ENCODE measurements at places on chromosomes 13 and 19.

- DNase-seq, result no peak
These were observed 79.9 kb downstream of the VWA8 start for GRCh38 chr13:41880966-41881365.

- DNase-seq, result no peak
These were observed 53.3 kb downstream of the RNF6 start for GRCh38 chr13:26168835-26169234.

DNA sequence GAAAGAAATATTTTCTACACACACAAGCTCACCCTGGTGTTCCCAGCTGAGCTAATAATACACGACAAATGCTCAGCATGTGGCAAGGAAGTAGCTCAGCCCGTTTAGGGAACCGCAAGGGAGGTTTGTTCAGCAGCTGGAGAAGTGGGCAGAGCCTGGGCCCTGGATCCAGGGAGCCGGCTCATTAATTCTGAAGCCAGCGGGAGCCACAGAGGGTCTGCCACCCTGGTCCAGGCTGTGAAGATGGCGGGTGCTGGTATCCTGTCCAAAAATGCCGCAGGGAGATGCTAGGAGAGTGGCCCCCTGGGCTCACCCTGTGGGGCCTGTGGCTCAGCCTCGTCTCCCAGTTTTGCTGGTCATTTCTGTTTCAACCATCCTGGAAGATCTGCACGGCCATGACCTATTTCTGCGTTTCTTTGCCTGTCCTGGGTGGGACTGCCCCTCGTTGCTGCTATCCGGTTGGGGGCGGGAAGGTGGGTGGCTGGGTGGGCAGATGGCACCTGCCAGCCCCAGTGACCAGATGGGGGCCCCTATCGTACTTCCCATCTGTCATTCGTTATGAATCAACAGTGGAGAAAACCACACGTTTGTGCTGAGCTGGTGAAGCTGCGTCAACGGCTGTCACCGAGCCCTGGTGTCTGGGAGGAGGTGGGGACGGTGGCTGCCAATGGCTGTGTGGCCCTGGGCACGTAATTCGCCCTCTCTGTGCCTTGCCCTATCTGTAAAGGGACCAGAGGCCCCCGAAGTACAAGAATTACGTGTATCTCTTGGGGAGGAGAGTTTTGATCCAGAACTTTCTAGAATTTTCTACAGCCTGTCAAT is 2.7 kb upstream of the GNA15 start:
- peak; percentile 92 for DNase-seq

DNA sequence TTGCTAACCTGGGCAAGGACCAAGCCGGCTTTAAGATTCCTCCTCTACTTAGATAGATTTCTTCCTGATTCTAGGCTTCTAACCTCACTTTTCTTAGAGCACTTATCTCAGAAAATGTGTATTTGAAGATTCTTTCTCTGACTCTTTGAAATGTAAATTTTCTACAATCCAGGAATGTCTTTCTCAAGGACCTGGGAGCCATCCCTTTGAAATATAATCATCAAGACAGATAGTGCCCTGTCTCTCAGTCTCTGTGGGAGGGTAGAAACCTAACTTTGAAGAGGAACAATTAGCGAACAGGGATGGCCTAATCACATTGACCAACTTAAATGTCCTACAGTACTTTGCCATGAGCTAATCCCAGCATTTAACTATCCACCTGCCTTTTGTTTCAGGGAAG is 1646.0 kb downstream of the PCDH9 start:
- no peak for DNase-seq

DNA sequence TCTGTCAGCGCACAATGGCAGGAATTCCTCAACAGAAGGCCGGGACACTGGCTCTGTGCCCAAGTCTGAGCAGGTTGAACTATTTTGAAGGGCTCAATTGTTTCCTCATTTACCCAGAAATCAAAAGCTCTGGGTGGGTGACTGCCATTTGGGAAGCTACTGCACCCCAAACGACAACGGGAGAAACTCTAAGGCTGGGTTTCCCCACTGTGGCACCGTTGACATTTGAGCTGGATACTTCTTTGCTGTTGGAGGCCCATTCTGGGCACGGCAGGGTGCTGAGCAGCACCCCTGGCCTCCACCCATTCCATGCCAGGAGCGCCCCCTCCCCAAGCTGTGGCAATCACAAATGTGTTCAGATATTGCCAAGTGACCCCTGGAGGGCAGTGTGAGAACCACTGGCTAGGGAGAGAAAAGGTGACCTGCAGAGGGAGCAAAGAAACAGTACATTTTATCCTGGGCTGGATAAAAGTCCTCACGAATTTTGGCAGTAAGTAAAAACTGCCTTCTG is 62.5 kb downstream of the RFX2 start:
- no peak for DNase-seq

DNA sequence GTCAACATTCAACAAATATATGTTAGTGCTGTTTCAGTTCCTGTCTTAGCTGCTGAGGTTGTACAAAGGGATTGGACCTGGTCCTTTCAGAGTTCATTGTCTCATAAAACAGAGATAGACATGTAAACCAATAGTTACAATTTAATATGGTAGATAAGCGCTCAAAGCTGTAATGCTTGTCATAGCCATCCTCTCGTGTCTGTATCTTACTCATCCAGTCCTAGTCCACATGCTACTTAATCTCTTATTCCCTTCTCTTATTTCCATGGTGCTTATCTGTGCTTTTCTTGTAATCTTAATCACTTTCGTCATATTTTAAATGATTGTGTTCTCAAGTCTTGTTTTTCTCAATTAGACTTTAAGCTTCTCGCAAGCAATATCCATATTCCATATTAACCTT is 185.2 kb upstream of the OBI1 start:
- DNase-seq, result no peak

- DNase-seq, result no peak
These were observed 5.2 kb downstream of the DUXA start for GRCh38 chr19:57161985-57162539.

GRCh38 chr13:59172076-59172475 is 991.7 kb downstream of the DIAPH3 start:
- DNase-seq, result no peak

GRCh38 chr13:110194451-110194850 is 112.5 kb downstream of the COL4A1 start:
- DNase-seq, result no peak

DNA sequence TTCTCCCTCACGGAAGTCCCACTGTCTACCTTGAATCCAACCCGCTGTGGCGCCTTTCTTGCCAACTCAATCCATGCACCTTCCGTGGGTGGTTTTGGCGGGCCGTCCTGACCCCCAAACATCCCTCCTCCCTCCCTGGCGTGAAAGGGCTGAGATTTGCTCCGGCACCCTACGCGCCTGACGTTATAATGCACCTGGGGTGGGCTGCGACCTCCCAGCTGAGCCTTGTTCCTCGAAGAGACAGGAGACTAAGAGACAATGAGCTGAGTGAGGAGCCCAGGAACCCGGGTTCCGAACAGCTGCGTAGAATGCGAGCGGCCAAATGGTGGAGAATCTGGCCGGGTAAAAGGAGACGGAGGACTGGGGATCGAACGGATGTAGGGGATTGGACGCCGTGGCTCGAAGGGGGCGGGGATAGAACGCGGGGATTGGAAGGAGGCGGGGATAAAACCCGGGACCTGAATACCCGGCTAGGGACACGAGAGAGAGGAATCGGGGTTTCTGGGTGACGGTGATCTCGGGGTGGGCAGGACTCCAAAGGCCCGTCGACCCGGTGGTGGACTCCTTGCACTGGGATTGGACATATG is at the start of gene CPT1C:
TSS of gene CPT1C (plus strand) at position 461 of the 587 bp plus-strand sequence. CDS start 1,137 bp downstream, outside the sequence.
- DNase-seq, result peak; percentile 85

GRCh38 chr13:31922724-31923123 is 108.8 kb upstream of the FRY start:
- DNase-seq, result no peak

DNA sequence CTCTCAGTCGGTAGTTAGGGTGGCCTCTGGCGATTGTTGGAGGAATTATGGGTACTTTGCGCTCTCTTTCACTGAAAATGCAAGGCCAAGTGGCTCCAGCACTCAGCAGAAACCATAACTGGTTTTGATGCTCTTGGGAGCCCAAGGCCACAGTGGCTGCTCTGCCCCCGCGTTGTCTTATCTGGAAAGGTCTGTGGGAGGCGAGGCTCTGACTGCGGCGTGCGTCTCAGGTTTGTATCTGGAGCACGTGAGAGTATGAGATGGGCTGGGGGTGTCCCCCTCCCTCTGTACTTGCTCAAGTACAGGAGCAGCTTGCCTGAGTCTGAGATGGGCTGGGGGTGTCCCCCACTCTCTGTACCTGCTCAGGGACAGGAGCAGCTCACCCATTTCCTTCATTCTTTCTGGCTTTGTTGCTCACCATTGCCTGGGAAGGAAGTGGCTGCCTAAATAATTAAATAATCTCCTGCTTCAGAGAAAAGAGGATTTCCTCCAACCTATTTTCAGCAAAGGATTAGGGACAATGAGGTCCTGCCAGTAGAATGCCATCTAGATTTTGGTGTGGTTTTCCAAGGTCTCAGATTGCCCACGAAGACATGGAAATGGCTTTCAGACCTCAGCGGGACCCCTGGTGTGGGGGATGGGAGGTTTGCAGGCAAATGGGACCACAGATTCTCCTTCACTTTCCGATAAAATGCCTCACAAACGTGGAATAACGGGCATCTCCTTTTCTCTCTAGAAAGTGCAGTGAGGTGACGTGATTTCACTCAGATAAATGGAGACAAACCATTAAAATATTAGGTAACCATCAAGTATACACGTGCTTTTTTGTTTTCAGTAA is 14.7 kb downstream of the ATP11A start:
- DNase-seq, result peak; percentile 58

Data from activated effector memory CD4-positive, alpha-beta T cell treated with anti-CD3 and anti-CD28 coated beads, Interleukin-2, amount 50 U/mL, for 16 hours (primary cell).